HS-5 (cell line): ENCODE measurements at places on chromosomes 13 and 19.
A peak's percentile ranks its signal among the peaks of the same experiment; 100 is the strongest.

DNA sequence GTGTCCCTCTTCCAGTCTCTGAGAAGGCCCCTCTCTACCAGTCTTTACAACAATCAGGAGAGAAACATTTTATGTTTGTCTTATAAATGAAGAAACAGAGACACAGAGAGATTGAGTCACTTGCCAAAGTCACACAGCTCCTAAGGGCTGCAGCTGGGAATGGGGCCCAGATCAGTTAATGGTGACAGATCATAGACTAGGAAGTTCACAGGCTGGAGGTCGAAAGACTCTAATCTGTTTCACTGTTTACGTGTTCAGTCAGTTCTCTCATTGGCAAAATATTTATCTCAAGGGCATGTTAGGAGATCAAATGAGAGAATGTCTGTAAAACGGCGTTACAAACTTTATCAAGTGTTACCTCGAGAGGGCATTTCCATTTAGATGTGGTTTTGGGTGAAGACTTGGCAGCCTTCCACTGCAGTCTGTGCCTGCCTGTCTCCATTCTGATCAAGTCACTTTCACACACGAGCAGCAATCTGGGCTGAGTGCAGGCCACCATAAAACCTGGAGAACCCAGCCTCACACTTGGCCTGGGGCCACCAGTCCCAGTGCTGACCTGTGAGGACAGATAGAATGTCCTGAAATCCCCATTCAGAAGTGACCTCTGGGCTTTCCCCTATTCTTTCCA, 65.1 kb downstream of the SIAH3 start:
- DNase-seq: no peak

DNA sequence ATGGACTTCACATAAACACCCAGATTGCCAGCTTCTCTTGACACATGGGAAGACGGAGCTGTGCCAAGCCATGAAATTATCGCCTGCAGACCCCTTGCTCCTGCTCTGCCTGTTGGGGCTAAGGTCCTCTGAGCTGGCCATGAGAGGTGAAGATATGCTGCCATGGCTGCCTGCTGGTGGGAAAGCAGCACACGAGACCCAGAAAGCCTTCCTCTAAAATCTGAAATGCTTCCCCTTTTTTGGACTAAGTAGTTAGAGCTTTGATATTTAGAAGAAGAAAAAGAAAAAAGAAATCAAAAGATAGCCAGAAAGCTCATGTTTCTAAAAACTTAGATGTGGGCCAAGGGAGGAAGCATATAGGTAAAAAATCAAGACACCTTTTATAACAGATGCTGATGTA, 11.2 kb downstream of the WDFY2 start:
- DNase-seq: no peak

DNA sequence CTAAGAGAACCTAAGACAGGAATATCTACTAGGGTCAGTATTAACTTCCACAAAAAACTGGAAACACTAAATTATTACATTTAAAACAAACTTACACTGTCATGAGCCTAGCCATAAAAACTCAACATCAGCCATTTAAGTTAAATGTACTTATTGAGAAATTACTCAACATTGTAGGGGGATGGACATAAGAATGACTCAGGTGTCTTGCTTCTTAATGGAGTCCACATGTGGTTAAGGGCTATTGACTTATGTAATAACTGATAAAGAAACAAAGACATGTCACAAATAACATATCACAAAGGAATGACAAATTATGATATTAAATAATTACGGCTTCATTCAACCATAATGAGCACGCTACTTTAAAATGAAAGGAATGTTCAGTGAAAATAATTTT, 36.2 kb downstream of the CLDN10 start:
- DNase-seq: no peak

GRCh38 chr13:73039201-73040108, 19.4 kb upstream of the KLF5 start:
- DNase-seq: no peak

GRCh38 chr13:94968040-94968756, 255.9 kb upstream of the SOX21 start:
- no peak for DNase-seq

DNA sequence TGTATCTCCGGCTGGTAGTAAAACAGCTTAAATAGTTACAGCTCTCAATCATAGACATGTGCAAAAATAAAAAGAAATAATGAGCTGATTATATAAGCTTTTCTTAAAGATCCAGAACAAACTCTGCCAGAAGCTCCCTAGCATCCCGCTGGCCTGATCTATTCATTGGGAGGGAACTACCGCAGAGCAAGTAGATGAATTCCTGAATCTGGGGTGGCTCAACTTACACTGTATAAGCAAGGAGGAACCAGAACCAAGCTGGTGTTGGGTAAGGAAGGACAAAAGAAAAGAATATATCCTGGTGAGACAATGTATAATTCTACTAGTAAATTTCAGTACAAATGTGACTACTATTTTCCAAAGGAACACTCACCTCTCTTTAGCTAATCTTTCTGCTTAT, 1122.2 kb downstream of the OLFM4 start:
- DNase-seq: no peak

DNA sequence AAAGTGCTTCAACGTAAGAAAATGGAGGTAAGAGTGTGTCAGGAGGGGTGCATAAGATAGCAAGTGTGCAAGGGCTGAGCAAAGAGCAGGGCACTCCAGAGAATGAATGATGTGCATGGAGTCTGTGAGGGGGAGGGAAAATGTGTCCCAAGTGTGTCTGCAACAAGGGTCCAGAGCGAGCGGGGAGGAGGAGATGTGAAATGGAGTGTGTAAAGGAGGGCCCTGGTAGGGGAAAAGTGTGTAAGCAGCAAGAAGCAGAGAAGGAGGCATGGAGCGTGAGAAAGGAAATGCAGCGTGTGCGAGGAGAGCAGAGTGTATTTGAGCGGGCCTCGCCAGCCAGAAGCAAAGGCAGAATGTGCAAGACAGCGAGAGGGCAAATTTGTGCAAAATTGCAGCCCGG, 11.8 kb downstream of the C19orf81 start:
- no peak for DNase-seq

- no peak for DNase-seq
Measured at GRCh38 chr13:106602178-106602577, 34.2 kb upstream of the ARGLU1 start.

GRCh38 chr13:112510002-112510780, 77.8 kb downstream of the TUBGCP3 start:
- no peak for DNase-seq

GRCh38 chr19:58543826-58544590, at the start of gene TRIM28:
Gene TRIM28 (plus strand): TSS chr19:58544064. CDS start chr19:58544758, 694 bp downstream.
- DNase-seq: peak; percentile 79

GRCh38 chr13:106455190-106455589, 80.3 kb downstream of the EFNB2 start:
- no peak for DNase-seq

GRCh38 chr13:80132741-80133601, 208.0 kb downstream of the SPRY2 start:
- DNase-seq: no peak

DNA sequence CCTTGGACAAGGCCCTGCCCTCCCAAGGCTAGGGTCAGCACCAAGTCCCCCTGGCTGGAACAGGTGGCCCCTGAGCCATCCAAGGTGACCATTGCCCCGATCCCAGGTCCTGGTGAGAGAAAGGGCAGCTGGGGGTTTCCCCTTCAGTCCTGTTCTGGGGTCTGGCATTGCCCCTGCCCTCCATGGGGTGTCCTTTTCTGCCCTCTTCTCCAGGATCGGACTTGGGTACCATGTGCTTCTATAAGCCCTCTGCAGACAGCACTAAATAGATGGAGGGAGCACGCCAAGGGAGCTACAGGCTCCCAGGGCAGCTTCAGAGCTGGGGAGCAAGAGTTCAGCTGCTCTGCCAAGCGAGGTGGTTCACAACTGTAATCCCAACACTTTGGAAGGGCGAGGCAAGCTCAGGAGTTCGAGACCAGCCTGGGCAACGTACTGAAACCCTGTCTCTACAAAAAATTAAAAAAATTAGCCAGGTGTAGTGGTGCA, 13.5 kb upstream of the KCNN1 start:
- DNase-seq: no peak
